ENCODE measurements at places on chromosomes 4 and X.

DNA sequence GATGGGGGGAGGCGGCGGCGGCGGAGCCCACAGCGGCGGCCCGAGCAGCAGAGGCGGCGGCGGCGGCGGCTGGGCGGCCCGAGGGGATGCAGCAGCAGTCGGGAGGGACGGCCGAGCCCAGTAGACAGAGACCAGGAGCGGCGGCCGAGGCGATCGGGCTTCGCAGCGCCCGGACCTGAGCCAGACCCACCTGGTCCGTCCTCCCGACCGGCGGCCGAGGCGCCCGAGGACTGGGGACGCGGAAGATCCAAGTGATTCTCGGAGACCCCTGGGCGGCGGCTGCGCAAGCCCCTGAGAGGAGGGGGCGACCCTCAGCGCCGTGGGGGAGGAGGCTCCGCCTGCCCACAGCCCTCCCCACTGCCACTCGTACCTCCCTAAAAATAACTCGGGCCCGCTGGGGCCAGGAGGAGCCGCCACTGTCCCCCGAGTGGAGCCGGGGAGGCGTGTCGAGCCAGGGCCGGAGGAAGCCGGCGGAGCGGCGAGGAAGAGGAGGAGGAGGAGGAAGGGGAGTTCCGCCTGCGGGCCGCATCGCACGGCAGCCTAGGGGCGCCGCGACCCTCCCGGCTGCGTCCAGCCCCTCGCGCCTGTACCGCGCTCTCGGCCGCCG is 608 bp downstream of the RAPGEF2 start:
- DNase-seq, result no peak

GRCh38 chr4:138114434-138114833 is 127.7 kb downstream of the SLC7A11 start:
- DNase-seq, result no peak

DNA sequence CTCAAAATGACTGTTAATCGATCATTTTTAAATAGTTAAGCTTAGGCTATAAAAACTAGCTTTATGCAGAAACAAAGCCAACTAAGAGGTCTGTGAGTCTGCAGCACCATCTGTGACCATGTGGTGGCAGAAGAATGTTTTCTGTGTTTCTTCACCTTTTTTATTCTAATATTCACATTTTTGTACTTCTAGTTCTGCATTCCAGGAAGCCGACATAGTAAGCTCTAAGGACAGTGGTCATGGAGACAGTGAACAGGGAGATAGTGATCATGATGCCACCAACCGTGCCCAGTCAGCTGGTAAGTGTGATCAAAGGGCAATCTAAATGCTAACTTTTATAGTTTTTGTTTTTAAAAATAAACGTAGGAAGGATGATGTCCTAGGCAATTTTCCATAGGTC is 5.6 kb downstream of the PCDH10 start:
- no peak for DNase-seq

DNA sequence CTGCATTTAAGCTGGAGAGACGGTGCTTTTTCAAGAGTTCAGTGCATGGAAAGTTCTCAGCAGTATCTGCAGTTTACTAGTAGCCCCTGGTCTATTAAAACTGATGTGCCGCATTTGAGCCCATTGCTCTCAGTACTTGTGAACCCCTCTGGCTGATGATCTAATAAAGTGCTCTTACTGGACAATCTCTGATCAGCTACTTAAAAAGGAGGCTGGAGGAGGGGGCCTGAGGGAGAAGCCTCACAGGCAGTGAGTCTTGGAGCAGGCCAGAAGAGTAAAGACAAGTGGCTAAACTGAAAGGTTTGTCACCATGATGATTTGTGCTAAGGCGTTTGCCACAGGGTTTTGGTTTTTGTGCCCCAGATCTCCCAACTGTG is 138.5 kb downstream of the ARX start:
- DNase-seq, result peak; percentile 96

GRCh38 chr4:78047366-78047765 is 9.8 kb upstream of the FRAS1 start:
- no peak for DNase-seq

DNA sequence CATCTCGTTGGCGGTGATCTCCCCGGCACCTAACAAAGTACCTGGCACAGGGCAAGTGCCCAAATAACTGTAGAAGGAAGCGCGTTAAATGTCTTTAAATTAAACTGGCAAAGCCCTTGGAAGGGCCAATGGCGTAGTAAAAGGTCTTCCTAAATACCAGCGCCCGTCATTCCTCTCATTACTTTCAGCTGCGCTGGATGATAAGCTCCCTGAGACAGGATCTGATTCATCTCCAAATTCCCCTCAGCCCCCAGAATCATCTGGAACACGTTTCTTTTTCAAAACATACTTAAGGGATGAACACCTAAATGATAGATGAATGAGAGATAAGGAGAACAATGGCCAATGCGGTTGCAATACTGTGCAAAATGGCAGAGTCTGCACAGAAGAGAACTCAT is 95.1 kb downstream of the AFAP1 start:
- no peak for DNase-seq

GRCh38 chrX:56975611-56976010 is 19.7 kb downstream of the SPIN3 start:
- DNase-seq, result no peak

DNA sequence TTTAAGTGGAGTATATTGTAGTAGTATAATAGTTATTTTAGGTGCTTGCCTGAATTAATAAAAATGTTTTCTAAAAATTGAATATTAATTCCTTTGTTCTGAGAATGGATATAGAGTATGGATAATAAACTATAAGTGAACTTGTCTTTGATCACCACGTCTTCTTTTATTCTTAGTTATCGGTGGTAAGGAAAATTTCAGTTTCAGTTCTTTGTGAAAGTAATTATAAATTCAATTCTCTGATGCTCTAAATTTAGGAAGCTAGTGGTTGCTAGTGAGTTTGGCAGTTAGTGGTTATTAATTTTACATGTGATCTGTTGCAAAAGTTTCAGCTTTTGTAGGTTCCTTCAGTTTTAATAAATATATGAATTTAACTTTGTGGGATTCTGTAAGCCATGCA is 30.8 kb downstream of the MRPL1 start:
- DNase-seq, result no peak

DNA sequence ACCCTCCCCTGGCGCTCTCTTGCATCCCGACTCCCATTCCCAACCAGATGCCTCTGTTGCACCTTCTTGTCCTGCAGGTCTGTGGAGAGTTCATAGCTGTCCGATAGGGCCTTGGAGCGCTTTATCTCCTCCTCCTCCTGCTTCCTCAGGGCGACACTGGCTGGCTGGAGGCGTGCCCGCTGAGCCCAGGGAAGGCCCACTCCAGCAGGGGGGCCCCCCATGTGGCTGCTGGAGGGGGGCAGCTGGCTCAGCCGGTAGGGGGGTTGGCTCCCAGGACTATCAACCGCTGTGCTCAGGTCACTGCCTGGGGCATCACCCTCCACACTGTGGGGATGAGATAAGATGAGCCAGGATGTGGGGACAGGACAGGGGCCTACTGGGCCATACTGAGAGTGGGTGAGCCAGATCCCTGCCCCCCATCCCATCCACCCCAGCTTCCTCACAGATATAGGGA is 25.6 kb downstream of the IQSEC2 start:
- no peak for DNase-seq

DNA sequence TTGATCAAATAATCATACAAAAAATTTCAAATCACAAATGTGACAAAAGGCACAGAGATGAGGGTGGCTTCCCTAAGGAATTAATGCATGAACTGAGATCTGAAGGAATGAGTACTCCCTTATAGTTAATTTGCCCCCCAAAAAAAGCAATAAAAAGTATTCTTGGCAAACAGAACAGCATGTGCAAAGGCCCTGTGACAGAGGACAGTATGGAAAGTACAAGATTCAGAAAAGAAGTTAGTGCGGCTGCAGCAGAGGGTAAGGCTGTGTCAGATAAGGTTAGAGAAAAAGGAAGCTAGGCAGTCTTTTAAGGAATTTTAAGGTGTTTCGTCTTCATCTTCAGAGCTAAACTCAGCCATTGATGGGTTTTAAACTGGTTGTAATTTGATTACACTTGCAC is 7.4 kb downstream of the DDX60L start:
- DNase-seq, result no peak

DNA sequence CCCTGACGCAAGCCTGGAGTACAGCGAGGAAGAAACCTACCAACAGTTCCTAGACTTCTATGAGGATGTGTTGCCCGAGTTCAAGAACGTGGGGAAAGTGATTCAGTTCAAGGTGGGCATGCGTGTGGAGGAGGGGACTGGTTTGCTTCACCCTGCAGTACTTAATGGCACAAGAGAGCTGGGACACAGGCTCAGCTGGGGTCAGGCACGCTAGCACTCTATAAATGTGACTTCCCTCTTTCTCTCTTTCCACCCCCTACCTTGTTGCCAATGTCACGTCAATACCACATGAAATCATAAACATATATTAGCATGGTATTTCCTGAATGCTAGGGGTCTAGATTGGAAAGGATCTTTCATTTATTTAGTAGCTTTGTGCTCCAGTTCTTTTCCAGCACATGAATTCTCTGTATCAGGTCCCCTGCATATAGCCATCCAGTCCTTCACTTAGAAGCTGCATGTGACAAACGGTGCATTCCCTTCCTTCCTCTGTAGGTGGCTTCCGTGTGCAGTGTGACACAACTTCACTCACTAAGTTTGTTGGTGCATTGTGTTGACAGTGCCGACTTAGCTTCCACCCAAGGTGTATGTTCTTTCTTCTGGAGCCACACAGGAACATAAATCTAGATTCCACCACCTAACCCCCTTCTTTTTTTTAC is 25.6 kb downstream of the ZRSR2 start:
- peak; percentile 8 for DNase-seq

DNA sequence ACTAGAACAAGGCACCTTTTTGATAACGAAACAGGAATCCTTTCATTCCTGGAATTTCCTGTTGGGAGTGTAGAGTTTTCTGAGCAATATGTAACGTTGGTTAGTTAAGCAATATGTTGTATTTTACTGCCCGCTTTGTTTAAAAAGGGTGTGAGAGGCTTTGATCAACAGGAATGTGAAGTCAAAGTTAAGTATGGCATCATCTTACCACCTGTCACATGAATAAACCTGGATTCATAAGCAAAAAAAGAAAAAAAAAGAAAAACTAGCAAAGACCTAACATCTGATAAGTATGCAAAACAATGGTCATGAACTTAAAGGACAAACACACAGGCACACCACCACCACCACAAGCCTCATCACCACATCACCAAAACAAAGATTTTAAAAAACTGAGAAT is 7.1 kb upstream of the CXCL5 start:
- DNase-seq, result no peak

GRCh38 chr4:72022553-72022952 is 9.2 kb upstream of the NPFFR2 start:
- no peak for DNase-seq

DNA sequence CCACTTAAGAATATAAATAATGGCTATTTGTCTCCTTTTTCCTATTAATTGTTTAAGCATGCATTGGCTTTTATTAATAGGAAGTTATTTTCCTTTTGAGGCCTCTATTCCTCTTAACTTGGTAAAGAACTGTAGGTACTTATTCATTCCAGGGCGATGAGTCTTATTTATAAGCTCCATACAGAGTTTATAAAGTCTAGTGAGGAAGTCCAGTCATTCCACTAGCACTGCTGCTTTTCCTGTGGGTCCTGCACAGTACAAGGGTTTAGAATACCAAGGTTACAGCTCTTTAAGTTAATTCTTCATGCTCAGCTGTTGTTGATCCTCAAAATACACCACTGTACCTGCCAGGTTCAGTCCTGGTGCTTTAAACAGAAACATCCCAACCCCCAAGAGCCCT is 28.5 kb upstream of the WNK3 start:
- no peak for DNase-seq

- DNase-seq, result no peak
Observed at GRCh38 chr4:40405193-40405592, 70.1 kb downstream of the CHRNA9 start.

GRCh38 chr4:169220854-169221411 is 49.8 kb downstream of the SH3RF1 start:
- DNase-seq, result no peak

- no peak for DNase-seq
Observed at GRCh38 chr4:147943159-147943638, 211.3 kb downstream of the ARHGAP10 start.

DNA sequence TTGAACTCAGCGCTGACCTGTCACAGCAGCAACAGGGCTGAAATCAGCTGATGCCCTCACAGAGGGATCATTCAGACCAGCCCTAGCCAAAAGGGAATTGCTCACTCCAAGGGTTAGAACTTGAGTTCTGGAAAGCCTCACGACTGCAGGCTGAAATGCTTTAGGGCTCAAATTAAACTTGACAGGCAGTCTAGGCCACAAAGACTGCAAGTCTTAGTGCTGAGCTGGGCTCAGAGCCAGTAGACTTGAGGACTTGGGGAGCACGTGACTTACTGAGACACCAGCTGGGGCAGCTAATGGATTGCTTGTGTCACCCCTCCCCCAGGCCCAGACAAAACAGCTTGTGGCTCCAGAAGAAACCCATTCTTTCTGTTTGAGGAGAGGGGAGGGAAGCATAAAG is 119.0 kb upstream of the SLC6A14 start:
- no peak for DNase-seq

Data from NCI-H2227 treated with DMSO at 0.1 percent for 48 hours (cell line).